ENCODE measurements at places on chromosomes 6 and 20.

GRCh38 chr6:141309295-141309694, 823.4 kb upstream of the GJE1 start:
- peak; percentile 15 for DNase-seq

GRCh38 chr20:41510847-41511450, 107.2 kb downstream of the CHD6 start:
- no peak for DNase-seq

DNA sequence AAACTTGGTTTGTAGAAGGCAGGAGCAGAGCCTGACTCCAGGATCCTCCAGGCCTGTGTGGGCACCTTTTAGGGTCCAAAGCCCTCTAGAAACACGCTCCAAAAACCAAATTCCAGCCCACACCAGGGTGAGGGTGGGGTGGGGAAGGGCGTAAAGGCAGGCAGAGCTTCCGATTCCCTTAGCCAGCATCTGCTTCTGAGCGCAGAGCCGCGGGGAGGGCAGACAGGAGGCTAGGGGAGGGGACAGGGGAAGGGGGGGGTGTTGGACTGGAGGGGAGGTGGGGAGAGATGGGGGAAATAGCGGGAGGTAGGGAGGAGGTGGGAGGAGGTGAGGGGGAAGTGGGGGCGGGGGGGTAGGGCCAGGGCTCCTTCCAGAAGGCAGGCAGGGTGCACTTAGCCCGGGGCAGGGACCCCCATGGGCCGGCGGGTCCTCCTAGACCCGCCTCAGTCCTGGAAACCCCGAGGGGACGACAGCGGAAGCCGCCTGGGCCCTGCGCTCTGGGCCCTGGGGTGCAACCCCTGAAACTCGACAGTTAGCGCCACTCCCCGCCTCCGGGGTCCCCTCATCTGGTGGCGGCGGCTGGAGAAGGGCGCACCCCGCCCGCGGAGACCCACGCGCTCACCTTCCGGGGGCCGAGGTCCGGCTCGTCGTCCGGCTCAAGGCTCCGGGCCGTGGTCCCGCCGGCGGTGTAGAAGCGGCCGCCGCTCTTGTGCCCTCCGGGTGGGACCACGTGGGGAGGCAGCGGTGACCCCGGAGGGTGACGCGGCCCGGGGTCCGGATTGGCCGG, 22.0 kb upstream of the FRMD1 start:
- no peak for DNase-seq

DNA sequence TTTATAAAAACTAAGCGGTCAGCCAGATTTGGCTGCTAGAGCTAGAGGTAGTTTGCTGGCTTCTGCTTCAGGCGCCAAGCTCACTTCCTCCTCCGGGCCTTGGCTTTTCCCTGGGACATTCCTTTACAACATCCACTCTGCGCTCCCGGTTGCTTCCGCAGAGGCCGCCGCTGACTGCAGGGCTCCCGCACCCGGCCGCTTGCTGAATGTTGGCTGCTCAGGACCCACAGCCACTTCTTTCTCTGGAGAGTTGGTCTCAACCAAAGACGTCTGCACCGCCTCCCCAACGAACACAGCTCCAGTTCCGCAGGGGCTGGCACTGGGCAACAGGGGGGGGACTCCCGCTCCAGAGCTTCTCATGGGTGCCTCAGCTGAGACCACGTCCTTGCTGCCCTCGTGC, 282.8 kb downstream of the TFAP2C start:
- DNase-seq: no peak

DNA sequence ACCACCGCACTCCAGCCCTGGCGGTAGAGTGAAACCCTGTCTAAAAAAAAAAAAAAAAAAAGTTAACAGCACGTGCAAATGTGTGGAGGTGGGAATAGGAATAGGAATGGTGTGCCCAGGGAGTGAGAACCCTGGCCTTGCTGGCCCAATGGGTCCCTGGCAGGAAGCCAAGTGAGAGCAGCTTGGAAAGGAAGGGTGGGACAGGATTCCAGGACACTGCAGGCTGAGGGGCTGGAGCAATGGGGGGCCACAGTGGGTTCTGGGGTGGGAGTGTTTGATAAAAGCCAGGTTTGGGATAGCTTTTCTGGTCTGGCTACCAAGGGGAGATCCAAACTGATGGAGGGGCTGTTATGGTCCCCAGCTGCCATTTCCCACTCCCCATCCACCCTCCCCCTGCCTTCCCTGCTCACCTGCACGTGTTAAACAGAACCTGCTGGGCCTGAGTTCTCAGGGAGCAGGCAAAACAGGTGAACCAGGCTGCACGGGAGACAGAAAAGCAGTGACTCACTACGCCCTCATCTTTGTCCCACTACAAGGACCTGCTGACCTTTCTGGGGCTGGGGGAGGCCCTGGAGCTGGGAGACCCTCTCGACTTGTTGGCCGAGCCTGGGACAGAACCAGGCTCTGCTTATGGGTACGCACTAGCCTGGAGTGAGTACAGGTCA, 3.3 kb downstream of the SUN5 start:
- no peak for DNase-seq

- DNase-seq: no peak
Observed at GRCh38 chr20:23139524-23139923, 53.4 kb upstream of the CD93 start.

GRCh38 chr6:141734071-141734840, 398.5 kb upstream of the GJE1 start:
- no peak for DNase-seq

GRCh38 chr20:52130406-52130805, 61.2 kb downstream of the ZFP64 start:
- DNase-seq: no peak

DNA sequence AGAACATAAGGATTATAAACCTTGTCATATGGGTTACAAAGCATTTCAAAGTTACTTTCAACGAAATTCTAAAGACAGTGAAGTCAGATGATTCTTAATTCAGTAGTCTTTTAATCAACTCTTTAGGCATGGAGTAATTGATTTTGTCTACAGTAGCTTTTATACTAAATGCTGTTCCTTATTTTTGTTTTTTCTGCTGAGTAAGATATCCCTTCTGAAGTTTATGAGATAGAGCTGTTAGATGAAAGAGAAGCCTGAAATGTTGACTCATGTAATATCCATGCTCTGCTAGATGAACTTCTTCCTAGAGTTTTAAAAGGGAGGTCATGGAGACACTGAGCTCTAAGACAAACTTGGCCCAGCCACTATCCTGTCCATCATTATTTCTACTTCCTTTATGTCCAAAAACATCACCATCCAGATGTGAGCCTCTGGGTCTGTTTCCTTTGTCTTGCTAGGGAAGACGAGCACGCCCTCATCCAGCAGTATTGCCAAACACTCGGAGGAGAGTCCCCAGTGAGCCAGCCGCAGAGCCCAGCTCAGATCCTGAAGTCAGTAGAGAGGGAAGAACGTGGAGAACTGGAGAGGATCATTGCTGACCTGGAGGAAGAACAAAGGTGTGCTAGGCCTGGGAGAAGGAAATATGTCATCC, 550.3 kb downstream of the UTRN start:
- no peak for DNase-seq

GRCh38 chr6:123091896-123092271, 95.8 kb downstream of the CLVS2 start:
- no peak for DNase-seq

- DNase-seq: no peak
Observed at GRCh38 chr6:3138341-3138740, 19.0 kb downstream of the TUBB2A start.

GRCh38 chr6:134637282-134637681, 312.6 kb downstream of the ALDH8A1 start:
- DNase-seq: no peak

DNA sequence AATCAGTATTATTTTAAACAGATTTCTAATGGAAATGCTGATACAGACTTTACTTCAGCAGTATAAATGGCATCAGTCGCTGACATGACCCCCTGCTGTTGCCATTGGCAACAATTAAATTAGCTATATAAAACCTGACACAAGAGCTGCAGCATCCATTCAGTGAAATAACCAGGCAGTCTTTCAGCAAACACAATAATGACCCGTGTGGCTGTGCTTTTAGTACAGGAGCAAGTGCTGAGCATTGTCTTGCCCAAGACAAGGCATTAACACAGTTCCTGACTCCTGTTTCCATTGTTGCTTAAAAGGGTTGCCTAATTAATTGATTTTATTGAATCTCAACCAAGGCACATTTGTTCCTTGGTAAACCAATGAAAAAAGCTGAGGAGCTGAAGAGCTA, 382.1 kb downstream of the HACE1 start:
- no peak for DNase-seq

DNA sequence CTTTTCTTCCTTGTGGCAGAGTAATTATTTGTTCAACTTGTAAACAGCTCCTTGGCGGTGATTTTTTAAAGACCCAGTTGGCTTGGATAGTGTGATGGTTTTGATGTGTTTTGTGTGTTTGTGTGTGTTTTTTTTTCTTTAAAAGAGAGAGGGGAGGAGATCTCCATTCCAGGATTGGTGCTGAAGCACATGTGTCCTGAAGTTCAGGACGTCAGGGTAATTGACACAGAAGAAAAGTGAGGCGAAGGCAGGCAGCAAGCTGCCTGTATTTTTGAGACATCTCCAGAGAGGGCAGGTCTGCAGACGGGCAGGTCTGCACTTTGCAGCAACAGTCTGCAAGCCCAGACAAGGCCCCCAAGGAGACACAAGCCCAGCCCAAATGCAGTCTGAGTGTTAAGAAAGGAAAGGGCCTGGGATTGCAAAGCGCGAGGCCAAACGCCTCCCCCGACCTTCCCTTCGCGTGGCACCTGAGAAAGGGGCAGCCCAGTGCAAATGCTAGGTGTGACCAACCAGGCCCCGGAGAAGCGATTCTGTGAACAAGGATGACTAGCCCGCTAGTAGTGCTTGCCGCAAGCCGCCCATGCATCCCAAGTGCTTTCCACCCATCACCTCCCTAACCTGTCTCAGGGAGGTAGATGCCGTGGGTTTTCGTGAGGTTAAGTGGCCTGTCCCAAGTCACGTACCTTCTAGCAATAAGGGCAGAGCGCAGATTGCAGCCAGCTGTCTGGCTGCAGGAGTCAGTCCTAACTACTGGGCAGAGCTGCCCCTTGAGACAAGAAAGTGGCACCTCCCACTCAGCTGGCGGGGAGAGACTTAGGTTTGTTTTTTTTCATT, 230.5 kb downstream of the ZMYND8 start:
- no peak for DNase-seq

GRCh38 chr20:57450419-57450818, 59.2 kb downstream of the RBM38 start:
- DNase-seq: no peak

GRCh38 chr20:62388839-62389600, 2.1 kb downstream of the RPS21 start:
- no peak for DNase-seq

- no peak for DNase-seq
Observed at GRCh38 chr6:111342913-111343312, 140.1 kb downstream of the REV3L start.

DNA sequence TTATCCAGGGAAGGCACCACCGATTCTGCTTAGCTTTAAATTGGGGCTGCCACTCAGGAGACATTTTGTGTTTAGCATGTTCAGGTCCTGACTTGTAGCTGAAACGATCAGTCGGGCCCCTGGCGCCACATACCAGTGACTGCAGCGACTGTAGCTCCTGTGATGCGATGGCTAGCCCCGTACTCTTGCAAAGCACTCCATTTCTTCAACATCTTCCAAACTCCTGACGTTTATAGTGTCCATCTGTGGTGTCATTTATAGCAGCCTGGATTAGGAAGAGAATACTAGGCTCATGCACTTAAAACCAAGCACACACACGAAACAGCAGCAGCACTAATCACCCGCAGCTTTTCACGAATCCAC, 13.0 kb downstream of the POU3F2 start:
- DNase-seq: no peak

DNA sequence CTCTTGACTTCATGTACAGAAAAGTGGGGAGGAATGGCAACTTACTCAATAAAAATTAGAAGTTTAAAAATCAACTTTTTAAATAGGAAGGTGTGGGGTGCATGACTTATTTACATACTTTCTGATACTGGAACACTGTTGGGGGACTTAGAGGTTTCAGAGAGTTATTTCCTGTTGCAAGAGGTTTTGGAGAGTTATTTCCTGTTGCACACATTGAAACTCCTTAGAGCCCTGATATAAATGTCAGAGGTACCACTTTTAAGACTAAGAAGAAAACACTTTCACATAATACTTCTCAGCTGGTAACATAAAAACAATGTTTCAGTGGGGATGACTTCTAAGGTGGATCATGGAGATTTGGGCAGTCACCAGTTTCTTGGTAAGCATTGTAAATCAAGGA, 579.9 kb downstream of the MMUT start:
- DNase-seq: no peak

DNA sequence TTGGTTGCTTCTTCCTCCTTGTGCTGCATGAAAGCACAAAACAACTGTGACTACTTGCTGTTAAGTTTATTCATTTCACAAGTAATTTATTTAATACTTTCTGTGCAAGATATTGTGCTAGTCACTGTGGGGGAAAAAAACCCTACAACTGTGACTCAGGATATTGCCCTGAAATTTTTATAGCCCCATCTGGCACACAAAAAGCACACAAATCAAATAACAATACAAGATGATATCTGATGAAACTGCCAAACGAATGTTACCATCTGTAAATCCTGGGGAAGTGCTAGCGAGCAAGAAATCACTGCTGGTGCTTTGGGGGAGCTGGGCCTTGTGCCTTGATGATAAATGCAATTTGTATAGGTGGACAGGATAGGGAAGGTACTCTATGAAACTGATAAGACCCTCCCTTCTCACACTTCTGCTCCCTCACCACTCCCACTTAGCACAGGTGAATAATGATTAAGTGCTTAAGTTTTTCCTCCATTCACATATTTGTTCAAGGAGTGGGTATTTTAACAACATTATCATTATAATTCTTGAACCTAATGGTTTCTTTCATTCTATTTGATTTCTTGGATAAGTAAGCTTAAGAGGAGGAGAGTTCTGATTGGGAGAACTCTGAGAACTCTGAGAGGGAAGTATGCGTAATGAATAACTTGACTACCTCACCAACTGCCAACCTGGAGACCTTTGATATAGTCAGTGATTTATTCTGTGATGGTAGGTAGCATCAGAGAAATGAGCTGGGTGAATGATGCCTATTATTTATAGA, 115.3 kb downstream of the RTN4IP1 start:
- peak; percentile 72 for DNase-seq

- DNase-seq: no peak
Observed at GRCh38 chr6:31529329-31530150, 778 bp downstream of the MCCD1 start.

- no peak for DNase-seq
Observed at GRCh38 chr6:17130786-17131185, 28.9 kb downstream of the STMND1 start.

- no peak for DNase-seq
Observed at GRCh38 chr6:35019171-35019570, 122.0 kb downstream of the TCP11 start.

GRCh38 chr20:32762754-32763201, 593 bp downstream of the DNMT3B start:
- DNase-seq: no peak

- no peak for DNase-seq
Observed at GRCh38 chr6:52591832-52592231, 15.0 kb upstream of the TRAM2 start.

- DNase-seq: no peak
Observed at GRCh38 chr6:110520209-110520965, 44.0 kb upstream of the SLC22A16 start.

- no peak for DNase-seq
Observed at GRCh38 chr20:57807401-57808263, 97.8 kb upstream of the PMEPA1 start.

GRCh38 chr6:145044641-145045246, 690.6 kb downstream of the EPM2A start:
- no peak for DNase-seq

Data from CD4-positive, alpha-beta T cell treated with Interleukin-4 for 4 hours (primary cell).